ENCODE measurements at places on chromosomes 12 and 14.

GRCh38 chr12:105041186-105041585 is 43.1 kb downstream of the ALDH1L2 start:
- no peak for DNase-seq

- DNase-seq = no peak
These were observed 2.5 kb upstream of the RNU6-8 start for GRCh38 chr14:32205554-32205953.

DNA sequence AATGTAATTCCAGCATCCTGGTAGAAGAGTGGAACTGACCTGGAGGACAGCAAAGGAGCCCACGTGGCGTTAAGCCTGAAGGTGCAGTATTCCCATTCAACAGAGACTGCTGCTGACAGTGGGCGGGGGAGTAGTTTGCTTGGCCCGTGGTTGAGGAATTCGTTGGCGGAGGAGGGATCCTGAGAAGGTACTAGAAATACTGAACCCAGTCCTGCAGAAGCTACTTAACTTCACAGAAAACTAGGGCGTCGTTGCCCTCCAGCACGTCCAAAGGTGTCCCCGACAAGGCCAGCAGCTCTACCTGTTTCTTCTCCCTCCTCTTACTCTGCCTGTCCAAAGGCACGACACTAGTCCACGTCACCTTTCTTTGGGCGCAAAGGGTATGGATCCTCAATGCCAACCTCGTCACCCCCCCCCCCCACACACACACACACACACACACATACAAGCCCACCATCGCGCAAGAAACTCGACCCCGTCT is 303 bp downstream of the PUS7L start:
- no peak for DNase-seq

- DNase-seq = no peak
These were observed 5.8 kb upstream of the NEMF start for GRCh38 chr14:49858383-49858782.

- no peak for DNase-seq
These were observed 133.1 kb downstream of the FGD4 start for GRCh38 chr12:32532422-32532821.
